ENCODE measurements at places on chromosomes 7 and 10.

- DNase-seq = no peak
Measured at GRCh38 chr10:110827410-110827809, 44.3 kb upstream of the PDCD4 start.

- no peak for DNase-seq
Measured at GRCh38 chr7:37489703-37490102, 41.0 kb upstream of the ELMO1 start.

DNA sequence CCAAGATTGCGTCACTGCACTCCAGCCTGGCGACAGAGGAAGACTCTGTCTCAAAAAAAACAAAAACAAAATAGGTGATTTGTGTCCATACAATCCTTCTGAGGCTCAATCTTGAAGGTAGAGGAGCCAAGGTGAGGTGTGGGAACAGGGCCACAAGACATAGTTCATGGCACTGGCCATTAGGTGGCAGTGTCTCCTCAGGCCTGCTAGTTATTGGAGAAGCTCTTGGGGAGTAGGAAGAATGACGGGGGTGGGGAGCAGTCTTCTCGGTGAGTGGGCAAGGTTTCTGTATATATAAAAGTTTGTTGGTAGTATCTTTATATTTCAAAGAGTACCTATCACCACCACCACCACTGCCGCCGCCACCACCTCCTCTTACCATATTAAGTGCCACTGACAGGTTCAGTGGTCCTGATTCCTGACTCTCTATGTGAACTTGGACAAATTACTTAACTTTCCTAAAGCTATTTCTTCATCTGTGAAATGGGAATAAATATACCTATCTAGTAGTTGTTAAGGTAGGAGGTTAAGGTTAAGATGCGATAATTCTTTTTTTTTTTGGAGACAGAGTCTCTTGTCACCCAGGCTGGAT is 24.0 kb downstream of the CCSER2 start:
- DNase-seq = peak; percentile 66

DNA sequence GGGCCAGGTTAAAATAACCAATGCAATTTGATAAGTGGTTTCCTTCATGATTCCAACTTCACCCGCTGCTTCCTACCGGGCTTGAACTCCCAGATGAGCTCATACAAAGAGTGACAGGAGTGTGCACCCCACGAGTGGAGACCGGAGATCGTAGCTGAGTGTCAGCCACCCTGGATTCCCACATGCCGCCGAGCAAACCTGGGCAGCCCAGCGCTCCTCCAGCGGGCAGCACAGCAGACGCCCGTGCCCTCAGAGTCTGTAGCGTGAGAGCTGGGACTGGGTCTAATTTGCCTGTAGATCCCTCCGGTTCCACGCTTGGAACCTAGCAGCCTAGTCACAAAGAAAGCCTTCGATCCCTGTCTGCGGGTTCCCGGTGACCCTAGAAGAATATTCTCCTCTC is 476.1 kb upstream of the MGMT start:
- no peak for DNase-seq

GRCh38 chr7:2350861-2351260 is 3.8 kb upstream of the EIF3B start:
- DNase-seq = no peak

DNA sequence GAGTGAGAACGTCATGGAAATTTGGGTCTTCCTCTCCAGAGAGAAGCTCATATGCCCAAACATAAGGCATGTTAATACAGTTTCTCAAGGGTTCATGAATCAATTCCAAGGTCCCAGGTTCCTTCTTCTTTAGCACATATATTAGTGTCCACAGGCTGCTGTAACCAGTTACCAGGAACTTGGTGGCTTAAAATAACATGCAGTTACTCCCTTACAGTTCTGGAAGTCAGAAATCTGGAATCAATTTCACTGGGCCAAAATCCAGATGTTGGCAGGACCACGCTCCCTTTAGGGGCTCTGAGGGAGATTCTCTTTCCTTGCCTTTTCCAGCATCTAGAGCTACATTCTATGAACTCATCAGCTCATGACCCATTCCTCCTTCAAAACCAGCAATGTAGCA is 64.8 kb downstream of the MRC1 start:
- DNase-seq = no peak

- no peak for DNase-seq
Measured at GRCh38 chr10:54958844-54959243, 157.8 kb upstream of the PCDH15 start.

Measured in CD4-positive, alpha-beta T cell treated with Interleukin-4 for 4 hours (primary cell).